Activated naive CD8-positive, alpha-beta T cell treated with anti-CD3 and anti-CD28 coated beads for 36 hours (primary cell): ENCODE measurements at places on chromosomes 6 and 20. TPM values are rescaled to one million over a fixed set of nuclear protein-coding genes. Genes with fewer than 3 reads are reported as not detected.

The PM20D2 gene
- 27.5 TPM for total RNA-seq

The GSTA2 gene
- total RNA-seq = not detected

DNA sequence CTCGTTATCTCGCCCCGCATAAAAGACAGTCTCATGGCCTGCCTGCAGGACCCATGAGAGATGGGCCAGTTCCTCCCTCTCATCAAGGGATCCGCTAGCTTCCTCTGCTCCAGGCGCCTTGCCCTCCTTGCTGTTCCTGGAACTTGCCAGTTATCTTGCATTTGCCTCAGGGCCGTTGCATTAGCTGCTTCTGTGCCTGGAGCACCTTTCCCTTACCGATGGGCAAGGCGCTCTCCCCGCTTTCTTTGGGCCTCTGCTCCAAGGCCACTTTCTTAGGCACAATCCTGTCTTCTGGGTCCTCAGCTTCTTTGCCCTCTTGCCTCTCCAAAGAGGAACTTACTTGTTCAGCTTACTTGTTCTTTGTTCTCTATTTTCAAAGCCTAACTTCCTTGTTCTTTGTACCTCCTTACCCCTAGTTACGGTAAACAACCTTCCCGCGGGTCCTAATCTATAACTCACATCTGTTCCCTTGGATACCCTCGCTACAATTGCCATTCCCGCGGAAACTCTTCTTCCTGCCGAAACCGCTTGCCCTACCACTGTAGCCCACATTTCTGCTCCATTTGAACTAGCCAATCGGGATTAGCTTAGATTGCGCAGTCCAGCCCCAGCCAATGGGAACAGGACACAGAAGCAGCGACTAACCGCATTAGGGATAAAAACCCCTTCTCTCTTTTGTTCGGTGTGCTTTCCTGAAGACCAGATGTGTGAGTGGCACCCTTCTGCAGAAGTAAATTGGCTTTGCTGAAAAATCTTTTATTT, 887 bp upstream of the NSFL1C start:
- H3K4me3 ChIP-seq = peak overlapping the region; percentile 85
- peaks cover 41% of the 10 kb centered on the region for H3K4me1 ChIP-seq
- peak overlapping the region; percentile 36 for H3K27ac ChIP-seq
- DNase-seq = no peak
- peaks cover 25% of the 10 kb centered on the region for H3K27me3 ChIP-seq
- peaks cover 13% of the 10 kb centered on the region for H3K36me3 ChIP-seq

The SF3B5 gene
- 258 TPM for total RNA-seq

DNA sequence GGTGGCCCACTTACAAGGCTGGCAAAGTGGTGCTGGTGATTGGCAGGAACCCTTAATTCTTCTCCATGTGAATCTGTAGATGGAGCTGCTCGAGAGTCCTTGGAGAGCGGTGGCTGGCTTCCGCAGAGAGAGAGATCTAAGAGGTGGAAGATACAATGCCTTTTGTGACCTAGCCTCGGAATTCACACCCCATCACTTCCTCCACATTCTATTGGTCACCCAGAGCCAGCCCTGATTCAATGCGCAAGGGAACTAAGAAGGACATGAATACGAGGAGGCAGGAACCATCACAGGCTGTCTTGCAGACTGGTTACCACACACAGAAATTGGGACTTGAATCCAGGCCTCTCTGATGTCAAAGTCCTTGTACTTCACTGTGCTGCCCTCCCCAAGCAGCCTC, 128.9 kb upstream of the PROKR2 start:
- H3K27ac ChIP-seq = no peak overlapping the region
- DNase-seq = no peak
- peaks cover 47% of the 10 kb centered on the region for H3K27me3 ChIP-seq
- H3K4me1 ChIP-seq = peaks cover 3% of the 10 kb centered on the region
- no peak overlapping the region for H3K4me3 ChIP-seq
- no peaks in the 10 kb centered on the region for H3K36me3 ChIP-seq

- H3K27ac ChIP-seq = no peak overlapping the region
- H3K36me3 ChIP-seq = no peaks in the 10 kb centered on the region
- H3K4me3 ChIP-seq = no peak overlapping the region
- DNase-seq = no peak
- H3K27me3 ChIP-seq = peaks cover 11% of the 10 kb centered on the region
Measured at GRCh38 chr6:106885679-106886078, 88.8 kb downstream of the CD24 start.

The LTB gene
- 273 TPM for total RNA-seq

The MUCL3 gene
- total RNA-seq = not detected

- no peak for DNase-seq
- H3K4me1 ChIP-seq = peaks cover 53% of the 10 kb centered on the region
Measured at GRCh38 chr20:35699957-35700624, 886 bp downstream of the ROMO1 start.

The PTPRK gene
- 13.4 TPM for total RNA-seq

The ARID1B gene
- total RNA-seq = 40.6 TPM

DNA sequence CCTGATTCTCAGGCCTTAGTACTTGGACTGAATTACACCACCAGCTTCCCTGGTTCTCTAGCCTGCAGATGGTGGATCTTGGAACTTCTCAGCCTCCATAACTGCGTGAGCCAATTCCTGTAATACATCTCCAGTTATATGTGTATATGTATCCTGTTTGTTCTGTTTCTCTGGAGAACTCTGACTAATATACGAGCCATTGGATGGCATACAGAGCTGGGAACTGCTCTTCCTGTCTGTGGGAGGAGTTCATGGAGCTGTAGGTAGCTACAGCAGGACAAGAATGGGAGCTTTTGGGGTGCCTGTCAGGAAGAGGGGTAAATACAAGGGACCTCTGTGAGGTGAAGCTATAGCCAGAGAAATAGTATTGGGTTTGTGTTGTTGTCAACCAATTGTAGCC, 41.2 kb downstream of the TMEM14A start:
- H3K27ac ChIP-seq = no peak overlapping the region
- H3K4me1 ChIP-seq = no peaks in the 10 kb centered on the region
- no peak for DNase-seq
- peaks cover 14% of the 10 kb centered on the region for H3K27me3 ChIP-seq
- no peak overlapping the region for H3K4me3 ChIP-seq
- no peaks in the 10 kb centered on the region for H3K36me3 ChIP-seq
